Stimulated activated CD8-positive, alpha-beta memory T cell treated with anti-CD3 and anti-CD28 coated beads, Interleukin-4, amount 100 ng/mL, for 48 hours (primary cell): ENCODE measurements at places on chromosomes 13 and 19.

GRCh38 chr19:32876919-32877285 lies 7.3 kb upstream of the SLC7A9 start:
- DNase-seq, result no peak

GRCh38 chr13:111213964-111214726 lies 99.0 kb downstream of the ARHGEF7 start:
- no peak for DNase-seq

- DNase-seq, result no peak
These were observed 370.4 kb upstream of the NBEA start for GRCh38 chr13:34571716-34572115.

- DNase-seq, result no peak
These were observed 77.3 kb downstream of the KCTD12 start for GRCh38 chr13:76808927-76809326.

DNA sequence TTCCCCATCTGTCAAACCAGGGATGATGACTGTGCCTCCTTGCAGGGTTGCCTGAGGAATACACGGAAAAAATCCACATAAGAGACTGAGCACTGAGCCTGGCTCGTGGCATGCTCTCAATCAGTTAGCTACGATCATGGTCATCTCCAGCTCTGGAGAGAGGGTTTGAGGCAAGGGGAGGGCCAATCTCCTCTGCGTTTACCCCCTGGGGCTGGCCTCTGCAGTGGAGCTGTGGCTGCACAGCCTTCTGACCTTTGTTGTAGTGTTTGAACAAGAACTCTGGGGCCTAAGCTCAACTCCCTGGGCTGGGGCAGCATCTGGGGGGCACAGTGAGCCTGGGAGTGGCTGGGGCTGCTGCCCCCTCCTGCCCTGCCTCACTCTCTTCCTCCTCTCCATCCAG lies 5.9 kb downstream of the LRRC4B start:
- DNase-seq, result no peak

DNA sequence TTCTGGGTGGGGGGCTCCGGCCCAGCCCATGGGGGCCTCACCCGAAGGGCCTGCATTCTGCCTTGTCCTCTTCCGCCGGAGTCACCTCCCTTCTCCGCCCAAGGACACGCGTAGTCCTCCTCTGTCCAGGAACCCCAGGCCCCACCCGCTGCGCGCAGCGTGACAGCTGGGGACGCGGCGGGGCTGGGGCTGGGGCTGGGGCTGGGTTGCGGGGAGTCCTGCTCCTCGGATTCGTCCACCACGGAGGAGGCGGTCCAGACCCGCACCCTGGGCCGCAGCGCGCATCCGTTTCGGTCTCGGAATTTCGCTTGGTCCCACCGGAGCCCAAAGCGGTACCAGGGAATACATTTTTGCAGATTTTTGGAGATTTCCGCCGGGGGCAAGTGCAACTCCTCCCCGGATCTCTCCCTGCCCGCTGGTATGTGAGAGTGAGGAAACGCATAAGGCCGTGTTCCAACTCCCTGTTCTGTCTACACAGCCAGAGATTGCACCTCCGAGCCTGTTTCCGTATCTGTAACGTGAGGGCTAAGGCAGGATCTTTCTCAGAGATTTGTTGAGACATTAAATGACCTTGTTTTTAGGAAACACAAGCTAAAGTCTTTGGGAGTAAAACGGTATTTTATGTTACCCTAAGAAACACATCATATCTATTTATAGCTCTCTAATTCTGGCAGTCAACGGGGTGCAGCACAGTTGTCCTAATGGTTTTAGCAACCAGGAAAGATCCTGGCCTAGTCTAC lies at the start of gene COX7A1:
COX7A1 (minus strand) TSS at position 96 of the 740 bp plus-strand sequence; CDS start at position 56, 40 bp downstream.
- no peak for DNase-seq

DNA sequence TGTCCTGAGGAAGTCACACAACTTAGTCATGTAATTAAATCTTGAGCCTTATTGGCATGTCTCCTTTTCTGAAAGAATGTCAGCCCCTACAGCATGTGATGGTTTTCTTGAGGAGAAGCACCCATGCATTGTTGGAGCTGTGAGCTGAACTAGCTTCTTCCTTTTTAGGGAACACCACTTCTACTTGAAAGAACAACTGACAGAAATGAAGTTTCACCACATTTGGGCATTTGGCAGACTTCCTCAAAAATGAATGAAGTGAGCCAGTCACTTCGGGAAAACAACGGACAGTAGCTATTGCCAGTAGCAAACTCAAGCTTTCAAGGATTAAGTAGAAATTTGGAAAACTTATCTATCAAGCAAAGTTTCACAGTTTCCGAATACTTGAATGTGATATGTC lies 1351.3 kb downstream of the EFNB2 start:
- no peak for DNase-seq

DNA sequence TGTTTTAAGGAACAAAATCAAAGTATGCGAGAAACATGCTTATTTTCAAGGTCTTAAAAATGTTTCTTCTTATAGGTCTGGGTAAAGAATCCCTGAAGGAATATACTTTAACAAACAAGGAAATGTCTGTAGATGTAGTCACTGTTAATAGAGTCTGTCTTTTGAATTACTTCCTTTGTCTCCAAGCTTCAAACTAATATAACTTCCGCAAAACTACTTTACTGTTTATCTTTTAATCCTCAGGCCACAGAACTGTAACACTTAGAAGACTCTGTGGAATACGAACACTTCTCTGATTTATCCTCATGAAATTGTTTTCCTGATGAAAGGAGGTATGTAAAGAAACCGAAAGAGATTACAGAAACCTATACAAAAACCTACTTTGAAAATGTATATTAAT lies 316.0 kb downstream of the PCDH9 start:
- no peak for DNase-seq

GRCh38 chr19:12481781-12482508 lies 2.7 kb downstream of the ZNF709 start:
- no peak for DNase-seq

DNA sequence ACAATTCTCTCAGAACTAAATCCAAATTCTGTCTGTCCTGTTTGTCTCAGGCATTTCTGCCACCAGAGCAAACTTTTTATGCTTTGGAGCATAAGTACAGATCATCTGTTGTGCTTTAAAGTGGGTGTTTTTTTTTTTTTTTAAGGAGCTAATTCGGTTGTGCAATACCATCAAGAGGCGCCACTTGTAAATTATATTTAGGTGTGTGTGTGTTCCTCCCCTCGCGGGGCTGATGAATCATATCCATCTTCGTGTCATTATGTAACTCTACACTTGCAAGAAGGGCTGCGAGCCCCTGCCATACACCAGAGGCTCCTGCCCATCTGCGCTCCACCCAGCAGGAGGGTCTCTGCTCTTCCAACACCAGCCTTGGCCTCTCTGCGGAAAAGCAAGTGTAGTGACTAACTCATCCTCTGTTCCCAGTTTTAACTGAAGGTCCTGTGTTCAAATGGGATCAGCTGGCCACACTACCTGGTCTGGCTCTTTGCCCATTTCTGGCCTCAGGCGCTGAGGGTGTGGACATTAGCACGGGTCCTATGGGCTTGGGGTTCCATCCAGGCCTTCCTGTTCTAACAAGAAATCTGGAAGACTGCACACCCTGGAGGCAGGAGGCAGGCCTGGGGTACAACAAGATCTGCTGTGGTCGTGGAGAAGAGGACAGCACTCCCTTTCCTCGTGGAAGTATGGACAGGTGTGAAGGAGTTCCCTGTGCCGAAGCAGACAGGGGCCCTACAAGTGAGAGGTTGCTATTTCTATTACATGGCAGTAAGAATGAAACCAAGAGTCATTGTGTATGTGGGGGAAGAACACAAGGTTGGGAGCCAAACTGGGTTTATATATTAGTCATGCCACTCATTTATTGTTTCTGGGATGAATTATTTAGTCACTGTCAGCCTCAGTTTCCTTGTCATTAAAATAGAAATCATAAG lies 96.1 kb upstream of the MBNL2 start:
- no peak for DNase-seq
